Adrenal gland (tissue), 19 donors: ENCODE measurements at places on chromosomes 5 and 9. TPM values are rescaled to one million over a fixed set of nuclear protein-coding genes. Genes with fewer than 3 reads are reported as not detected.

GRCh38 chr5:123367739-123368138 lies 55.5 kb downstream of the CEP120 start:
- H3K4me1 ChIP-seq = no peaks in the 10 kb centered on the region
- no peaks in the 10 kb centered on the region for H3K36me3 ChIP-seq
- no peaks in the 10 kb centered on the region for H3K27me3 ChIP-seq
- DNase-seq = no peak

DNA sequence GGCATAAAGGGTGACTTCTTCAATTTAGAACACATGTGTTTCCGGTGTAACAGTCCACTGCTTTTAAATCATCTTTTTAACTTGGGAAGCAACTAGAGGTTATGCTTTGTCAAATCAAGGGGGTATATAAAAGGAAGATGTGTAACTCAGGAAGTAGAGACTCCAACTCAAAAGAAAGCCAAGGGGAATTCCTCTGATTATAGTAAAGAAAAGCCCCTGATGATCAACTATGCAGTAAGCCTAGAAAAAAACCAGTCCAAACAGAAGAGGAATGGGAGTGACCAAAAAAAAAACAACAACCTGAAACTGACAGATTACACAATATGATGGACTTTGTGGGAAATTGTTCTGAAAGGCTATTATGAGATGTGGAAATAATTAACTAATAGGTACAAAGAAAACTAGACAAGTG lies 90.3 kb downstream of the AK8 start:
- DNase-seq = no peak
- H3K36me3 ChIP-seq = no peaks in the 10 kb centered on the region

DNA sequence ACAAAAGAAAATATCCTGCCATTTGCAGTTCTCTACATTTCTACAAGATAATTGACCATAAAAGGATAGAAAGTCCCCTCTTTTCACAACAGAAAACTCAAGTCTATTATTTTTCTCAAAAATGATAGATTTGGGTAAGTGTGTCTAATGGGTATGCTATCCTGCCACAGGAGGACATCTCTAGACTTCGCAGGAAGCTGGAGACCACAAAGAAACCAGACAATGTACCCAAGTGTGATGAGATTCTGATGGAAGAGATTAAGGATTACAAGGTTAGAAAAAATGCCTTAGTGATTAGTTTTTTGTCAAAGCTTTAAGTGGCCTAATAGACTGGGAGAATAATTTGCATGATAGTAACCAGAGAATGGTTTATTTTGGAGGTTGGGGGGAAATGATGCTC lies 28.1 kb downstream of the RNF20 start:
- H3K4me1 ChIP-seq = no peaks in the 10 kb centered on the region
- H3K36me3 ChIP-seq = no peaks in the 10 kb centered on the region
- H3K4me3 ChIP-seq = no peak overlapping the region
- no peak for DNase-seq
- H3K27me3 ChIP-seq = no peaks in the 10 kb centered on the region
- H3K27ac ChIP-seq = no peak overlapping the region

GRCh38 chr5:148290271-148291195 lies 21.7 kb upstream of the SPINK7 start:
- H3K4me1 ChIP-seq = no peaks in the 10 kb centered on the region
- no peak overlapping the region for H3K4me3 ChIP-seq
- H3K27me3 ChIP-seq = no peaks in the 10 kb centered on the region

DNA sequence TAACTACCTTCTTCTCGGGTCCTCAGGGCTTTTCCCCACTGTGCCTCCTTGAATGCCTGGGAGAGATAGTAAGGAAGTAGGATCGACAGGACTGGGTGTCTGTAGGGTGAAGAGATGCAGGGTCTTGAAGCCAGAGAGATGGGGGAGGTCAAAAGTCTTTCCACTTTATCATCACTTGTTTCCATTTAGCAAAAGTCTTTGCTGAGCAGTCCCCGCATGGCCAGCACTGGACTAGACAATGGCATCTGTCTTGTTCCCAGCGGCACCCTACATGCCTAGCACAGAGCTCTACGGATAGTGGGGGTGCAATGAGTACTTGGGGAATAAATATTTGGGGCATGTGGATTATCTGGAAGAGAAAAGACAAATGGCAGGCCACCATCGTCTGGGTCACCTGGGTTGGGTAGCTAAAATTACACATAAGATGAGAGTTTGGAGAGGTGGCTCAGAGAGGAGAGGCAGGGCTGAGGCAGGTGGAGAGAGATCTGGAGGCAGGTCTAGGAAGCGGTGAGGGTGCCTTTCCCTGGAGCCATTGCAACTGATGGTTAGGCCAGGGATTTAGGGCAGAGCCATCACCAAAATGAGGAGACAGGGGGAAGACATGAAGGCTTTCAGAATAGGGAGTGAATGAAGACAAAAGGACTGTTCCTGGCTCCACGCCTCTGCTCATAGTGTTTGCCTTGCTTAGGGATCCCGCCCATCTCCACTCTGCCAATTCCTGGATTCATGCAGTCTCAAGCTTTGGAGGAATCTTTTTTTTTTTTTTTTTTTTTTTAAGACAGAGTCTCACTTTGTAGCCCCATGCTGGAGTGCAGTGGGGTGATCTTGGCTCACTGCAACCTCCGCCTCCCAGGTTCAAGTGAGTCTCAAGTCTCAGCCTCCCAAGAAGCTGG lies 250.8 kb upstream of the KLF4 start:
- DNase-seq = no peak
- no peak overlapping the region for H3K27ac ChIP-seq
- no peaks in the 10 kb centered on the region for H3K27me3 ChIP-seq
- peaks cover 23% of the 10 kb centered on the region for H3K4me1 ChIP-seq
- H3K4me3 ChIP-seq = no peak overlapping the region
- H3K36me3 ChIP-seq = no peaks in the 10 kb centered on the region

- peak; percentile 78 for DNase-seq
- H3K36me3 ChIP-seq = no peaks in the 10 kb centered on the region
- peaks cover 11% of the 10 kb centered on the region for H3K4me1 ChIP-seq
- H3K27me3 ChIP-seq = no peaks in the 10 kb centered on the region
- H3K27ac ChIP-seq = peak within 1 kb of the TSS; percentile 63
- peak within 1 kb of the TSS; percentile 93 for H3K4me3 ChIP-seq
Measured at GRCh38 chr5:65721720-65722574, at the start of the genes NLN and SGTB. NLN (plus strand) TSS chr5:65722205; CDS start chr5:65722374, 169 bp downstream. SGTB (minus strand) TSS chr5:65722109; CDS start chr5:65720807, 1,302 bp downstream.

Gene GCNT4
- total RNA-seq = 0.81 TPM

Gene MVB12B
- total RNA-seq = 17.9 TPM

Gene TMEM252
- not detected for total RNA-seq

Gene DMRT2
- 0.37 TPM for total RNA-seq

Gene TSSK1B
- total RNA-seq = not detected
